ENCODE measurements at places on chromosomes 5 and 9.

- no peak for DNase-seq
- no peaks in the 10 kb centered on the region for H3K4me1 ChIP-seq
- no peak overlapping the region for H3K27ac ChIP-seq
- no peak overlapping the region for H3K4me3 ChIP-seq
Observed at GRCh38 chr9:136779808-136780207, 11.3 kb upstream of the TMEM141 start.

DNA sequence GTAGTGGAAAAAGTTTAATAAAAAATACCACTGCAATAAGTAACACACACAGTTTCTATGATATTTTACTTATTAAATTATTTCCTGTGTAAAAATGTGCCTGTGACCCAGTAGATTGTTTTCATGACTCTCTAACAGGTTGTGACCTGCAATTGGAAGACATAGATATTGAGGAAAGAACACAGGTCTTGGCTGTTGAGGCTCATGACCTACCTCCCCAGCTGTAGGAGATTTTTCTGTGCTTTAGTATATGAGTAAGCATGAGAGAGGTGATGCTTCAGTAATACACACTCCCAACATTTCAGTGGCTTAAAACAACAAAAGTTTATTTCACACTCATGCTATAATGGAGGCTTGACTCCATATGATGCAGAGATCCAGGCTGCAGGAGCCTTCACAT is 47.3 kb upstream of the TNC start:
- no peak overlapping the region for H3K27ac ChIP-seq
- DNase-seq: no peak
- H3K4me1 ChIP-seq: no peaks in the 10 kb centered on the region
- H3K36me3 ChIP-seq: no peaks in the 10 kb centered on the region
- no peaks in the 10 kb centered on the region for H3K27me3 ChIP-seq
- no peak overlapping the region for H3K4me3 ChIP-seq

DNA sequence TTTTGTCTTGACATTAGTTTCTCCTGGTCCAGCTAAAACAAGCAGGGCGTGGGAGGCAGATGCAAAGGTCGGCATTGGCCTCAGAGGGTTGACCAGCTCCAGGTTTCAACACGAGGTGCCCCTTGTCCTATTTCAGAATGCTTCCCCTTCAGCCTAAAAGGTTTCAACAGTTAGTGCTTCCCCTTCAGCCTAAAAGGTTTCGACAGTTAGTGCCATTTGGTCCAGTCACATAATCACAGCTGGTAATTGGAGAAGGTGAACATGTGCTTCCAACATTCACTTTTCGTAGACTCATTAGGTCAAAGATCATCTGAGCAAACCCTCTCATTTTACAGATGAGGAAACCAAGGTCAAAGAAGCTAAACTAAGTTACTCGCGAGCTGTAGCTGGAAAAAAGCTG is 270.3 kb upstream of the MAP3K1 start:
- no peak for DNase-seq
- H3K27ac ChIP-seq: no peak overlapping the region
- no peaks in the 10 kb centered on the region for H3K27me3 ChIP-seq

DNA sequence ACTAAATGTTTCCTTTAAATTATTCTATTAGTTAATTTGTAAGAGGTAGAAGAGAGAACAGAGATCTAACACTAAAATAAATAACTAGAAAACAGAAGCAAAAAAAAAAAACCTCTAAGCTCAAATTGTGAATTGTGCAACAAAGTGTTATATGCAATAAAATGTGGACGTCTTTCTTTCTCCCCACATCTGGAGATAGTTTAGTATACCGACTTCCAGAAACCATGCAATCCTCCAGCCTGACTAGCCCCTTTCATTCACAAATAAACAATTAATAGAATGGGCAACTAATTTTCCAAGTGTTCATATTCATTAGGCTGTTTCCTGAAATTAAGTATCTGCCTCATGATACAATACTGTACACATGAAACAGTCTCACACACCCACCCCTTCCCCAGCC is 258.5 kb downstream of the BNC2 start:
- no peak overlapping the region for H3K4me3 ChIP-seq
- DNase-seq: no peak
- H3K27me3 ChIP-seq: no peaks in the 10 kb centered on the region

GRCh38 chr5:180390441-180391190 is 37.5 kb upstream of the GFPT2 start:
- DNase-seq: no peak
- H3K27me3 ChIP-seq: no peaks in the 10 kb centered on the region
- H3K36me3 ChIP-seq: no peaks in the 10 kb centered on the region
- no peak overlapping the region for H3K4me3 ChIP-seq

DNA sequence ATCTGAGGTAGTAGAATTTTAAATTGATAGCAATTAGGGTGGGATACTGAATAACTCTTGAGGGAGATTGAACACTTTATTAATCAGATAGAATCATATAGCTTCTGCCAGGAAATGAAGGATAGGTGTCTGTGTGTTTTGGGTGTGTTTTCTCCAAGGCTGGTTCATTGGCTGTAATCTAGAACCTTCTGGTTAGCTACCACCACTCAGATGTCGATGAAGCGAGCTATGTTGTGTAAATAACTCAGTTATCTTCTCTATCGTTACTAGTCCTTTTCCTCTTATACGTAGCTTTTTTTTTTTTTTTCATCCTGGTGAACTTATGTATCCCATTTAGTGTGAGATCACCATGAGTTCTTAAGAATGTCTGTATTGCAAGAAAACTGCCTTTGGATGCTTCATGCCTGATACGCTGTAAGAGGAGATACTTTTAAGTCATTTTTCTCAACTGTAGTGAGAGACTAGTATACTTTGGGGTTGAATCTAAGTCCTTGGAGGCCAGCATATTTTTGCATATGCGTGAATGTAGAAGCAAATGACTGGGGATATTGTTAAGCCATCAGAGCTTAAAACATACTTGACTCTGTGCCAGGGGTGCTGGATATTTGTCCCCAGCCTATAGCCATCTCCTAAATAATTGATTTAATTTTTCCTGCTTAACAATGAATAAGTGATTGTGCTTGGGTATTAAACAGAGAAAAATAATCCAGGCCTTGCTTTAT is 2.1 kb downstream of the TNFAIP8 start:
- peaks cover 4% of the 10 kb centered on the region for H3K4me1 ChIP-seq
- H3K27me3 ChIP-seq: no peaks in the 10 kb centered on the region
- no peak overlapping the region for H3K4me3 ChIP-seq
- no peak overlapping the region for H3K27ac ChIP-seq
- DNase-seq: no peak

- no peak for DNase-seq
- no peaks in the 10 kb centered on the region for H3K36me3 ChIP-seq
- H3K27ac ChIP-seq: no peak overlapping the region
- H3K27me3 ChIP-seq: no peaks in the 10 kb centered on the region
- no peaks in the 10 kb centered on the region for H3K4me1 ChIP-seq
- H3K4me3 ChIP-seq: no peak overlapping the region
Observed at GRCh38 chr5:68405784-68406743, 190.5 kb downstream of the PIK3R1 start.
